ENCODE measurements at places on chromosomes 11 and 22.

DNA sequence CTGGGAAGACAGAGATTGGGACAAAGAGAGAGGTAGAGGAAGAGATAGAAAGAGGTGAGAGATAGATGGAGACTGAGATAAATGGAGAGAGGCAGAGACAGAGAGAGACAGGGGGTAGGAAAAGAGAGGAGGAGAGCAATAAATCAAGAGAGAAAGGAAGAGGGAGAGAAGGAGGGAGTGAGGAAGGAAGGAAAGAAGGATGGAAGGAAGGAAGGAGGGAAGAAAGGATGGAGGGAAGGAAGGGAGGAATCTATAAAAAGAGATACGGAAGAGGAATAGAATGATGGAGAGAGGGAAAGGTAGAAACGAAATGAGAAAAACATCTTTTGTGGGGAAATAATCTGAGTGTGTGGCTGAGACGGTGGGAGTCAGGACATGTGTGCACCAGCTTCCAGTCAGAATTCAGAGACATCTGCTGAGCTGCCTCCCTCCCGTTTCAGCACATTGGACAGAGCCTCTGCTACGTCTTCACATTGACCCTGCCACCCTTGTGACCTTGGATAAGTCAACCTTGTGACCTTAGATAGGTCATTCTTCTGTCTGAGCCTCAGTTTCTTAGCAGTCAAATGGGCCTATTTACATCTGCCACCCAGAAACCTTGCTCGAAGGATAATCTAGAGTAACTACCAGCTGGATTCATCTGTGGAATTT lies 417.8 kb downstream of the MIAT start:
- no peak for DNase-seq

DNA sequence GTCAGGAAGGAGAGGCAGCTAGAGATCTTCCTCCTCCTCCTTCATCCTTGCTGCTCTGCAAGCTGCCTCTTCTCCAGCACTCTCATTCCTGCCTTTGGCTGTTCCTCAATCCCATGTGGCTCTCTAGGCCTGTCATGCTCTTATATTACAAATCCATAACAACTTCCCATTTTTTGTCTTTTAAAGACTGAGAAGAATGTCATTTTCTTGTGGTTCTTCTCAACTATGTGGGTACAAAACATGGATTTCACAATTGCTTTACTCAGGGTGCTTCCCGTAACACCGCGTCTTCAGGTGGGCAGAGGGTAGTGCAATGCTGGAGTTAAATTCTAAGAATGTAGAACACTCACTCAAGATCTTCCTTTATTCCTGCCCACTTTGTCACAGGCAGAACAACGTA lies 6.8 kb upstream of the CAT start:
- DNase-seq, result no peak

DNA sequence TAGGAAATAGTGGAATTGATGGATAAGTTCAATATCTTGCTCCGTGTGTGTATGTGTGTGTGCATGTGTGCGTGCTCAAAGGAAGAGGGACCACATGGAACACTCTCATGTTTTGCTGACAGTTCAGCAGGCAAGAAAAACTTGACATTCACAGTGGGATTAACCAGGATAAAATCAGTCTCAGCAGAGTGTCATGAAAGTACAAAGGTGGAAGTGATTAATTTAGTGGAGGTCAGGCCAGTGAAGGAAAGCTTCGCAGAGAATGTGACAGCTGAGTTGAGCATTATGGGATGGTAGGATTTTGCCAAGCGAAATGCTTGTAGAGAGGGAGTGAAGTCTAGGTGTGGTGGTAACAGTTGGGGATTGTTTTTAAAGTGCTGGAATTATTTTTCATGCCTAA lies 15.7 kb upstream of the FBXO3 start:
- no peak for DNase-seq

GRCh38 chr11:65503368-65503948 lies 4.6 kb downstream of the MALAT1 start:
- no peak for DNase-seq

DNA sequence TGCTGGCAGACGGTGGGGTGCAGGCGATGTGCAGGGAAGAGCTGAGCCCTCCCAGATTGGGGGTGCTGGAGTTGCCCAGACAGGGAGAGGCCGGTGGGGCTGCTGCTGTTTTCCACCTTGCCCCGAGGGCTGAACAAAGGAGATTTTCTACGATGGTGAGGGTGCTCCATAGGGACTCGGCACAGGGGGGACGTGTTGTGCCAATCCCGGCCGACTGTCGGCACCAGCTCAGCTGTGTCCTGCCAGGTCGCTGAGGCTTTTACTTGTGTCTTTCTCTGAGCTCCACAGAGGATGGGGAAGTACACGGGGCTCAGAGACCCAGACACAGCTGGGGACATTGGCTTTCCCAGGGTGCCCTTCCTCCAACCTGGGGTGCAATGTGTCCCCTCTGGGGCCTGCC lies 816.8 kb downstream of the BRD1 start:
- no peak for DNase-seq
